ENCODE measurements at places on chromosomes 16 and 17.

DNA sequence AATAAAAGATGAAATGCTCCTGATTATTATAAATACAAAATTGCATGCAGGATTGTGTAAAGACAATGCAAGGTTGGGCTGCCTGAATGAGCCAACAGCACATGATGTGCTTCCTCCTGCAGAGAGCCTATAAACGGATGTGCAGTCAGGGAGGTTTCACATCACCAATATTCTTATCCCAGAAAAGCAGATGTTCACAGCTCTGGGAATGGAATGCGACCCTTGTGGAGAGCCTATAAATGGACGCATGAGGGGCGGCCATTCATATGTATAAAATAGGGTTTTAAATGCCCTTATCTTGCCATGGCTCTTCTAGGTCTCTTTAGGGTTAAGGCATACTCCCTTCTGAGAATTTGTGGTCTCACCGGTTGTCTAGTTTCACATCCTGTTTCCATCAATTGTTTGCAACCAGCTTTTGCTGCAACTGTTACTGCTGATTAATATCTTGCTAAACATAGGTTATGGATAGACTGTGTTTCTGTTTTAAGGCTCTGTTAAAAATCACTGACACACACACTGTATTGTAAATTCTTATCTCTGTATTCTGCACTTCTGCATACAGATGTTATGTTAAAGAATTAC is 31.9 kb downstream of the SLFN11 start:
- DNase-seq: peak; percentile 86

- DNase-seq: no peak
Measured at GRCh38 chr17:78264590-78264989, 33.2 kb downstream of the TMEM235 start.

- no peak for DNase-seq
Measured at GRCh38 chr16:85222155-85222863, 110.0 kb upstream of the CIBAR2 start.

- DNase-seq: no peak
Measured at GRCh38 chr16:68754084-68754792, 17.1 kb downstream of the CDH1 start.

- no peak for DNase-seq
Measured at GRCh38 chr17:65166787-65167186, 29.6 kb downstream of the RGS9 start.

DNA sequence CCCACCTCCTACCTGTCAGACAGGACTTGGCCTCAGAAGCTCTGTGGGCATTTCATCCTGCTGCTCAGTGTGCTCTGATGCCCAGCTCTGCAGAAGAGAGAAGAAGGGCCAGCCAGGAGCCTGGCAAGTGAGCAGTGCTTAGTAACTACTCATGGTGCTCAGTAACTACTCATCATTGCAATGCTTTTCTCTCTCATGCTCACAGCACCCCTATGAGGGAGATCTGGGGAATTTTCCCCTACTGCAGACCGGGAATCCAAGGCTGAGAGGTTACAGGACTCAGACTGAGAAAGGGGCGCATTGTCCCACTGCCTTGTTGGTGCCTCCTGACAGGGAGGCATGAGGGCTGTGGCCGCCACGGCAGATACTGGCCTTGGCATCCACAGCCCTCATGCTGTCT is 261.1 kb downstream of the C16orf95 start:
- DNase-seq: no peak

DNA sequence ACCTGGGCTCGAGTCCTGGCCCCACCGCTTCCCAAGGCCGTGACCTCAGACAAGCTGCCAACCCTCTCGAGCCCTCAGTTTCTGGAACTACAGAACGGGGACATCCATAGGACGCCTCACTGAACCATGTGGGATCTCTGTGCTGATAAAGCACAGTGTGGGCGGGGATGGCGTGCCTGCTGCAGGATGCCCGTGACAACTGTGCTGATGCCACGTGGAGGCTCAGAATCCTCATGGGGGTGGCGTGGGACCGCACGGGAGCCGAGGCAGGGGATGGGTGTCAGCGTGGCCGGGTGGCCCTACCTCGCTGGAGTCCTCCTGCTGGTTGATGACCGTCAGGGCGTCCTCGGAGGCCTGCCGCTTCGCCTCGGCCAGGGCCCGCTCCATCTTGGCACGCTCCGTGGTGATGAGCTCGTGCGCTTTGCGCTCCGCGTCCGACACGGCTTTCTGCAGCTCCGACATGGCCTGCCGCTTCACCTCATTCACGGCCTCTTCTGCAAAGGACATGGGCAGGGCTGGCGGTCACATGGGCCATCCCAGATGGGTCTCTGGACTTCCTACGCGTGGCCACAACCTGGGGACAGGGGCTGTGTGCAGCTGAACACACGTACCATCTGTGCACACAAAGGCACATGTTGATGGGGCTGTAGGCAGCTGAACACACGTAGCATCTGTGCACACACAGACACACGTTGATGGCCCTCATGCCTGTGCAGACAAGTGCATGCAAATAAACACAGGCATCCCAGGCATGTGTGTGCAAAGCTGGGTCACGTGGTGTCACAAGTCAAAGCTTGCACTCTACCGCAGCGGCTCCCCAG is 12.7 kb upstream of the PABPN1L start:
- no peak for DNase-seq

DNA sequence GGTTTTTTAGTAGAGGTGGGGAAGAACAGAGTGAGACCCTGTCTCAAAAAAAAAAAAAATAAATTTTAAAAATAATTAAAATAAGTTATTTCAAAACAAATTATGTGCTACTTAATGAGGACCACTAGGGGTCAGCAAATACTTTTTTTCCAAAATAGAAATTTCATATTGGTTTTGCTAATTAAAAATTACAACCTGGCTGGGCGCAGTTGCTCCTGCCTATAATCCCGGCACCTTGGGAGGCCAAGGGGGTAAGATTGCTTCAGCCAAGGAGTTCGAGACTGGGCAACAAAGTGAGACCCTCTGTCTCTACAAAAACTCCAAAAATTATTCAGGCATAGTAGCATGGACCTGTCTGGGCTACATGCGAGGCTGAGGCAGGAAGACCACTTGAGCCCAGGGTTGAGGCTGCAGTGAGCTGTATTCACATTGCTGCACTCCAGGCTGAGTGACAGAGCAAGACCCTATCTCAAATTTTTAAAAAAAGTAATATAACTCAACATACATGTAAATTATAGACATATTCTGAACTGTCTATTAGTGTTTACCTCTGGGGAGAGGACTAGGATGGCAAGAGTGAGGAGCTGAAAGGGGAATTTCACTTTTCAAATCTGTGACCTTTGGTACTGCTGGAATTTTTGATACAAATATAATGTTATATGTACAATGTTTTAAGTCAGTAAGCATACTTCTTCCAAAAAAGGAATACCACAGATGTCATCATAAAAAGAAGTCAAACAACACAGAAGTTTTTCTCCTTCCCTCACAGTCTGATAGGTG is 8.1 kb downstream of the MEIOB start:
- peak; percentile 61 for DNase-seq

GRCh38 chr17:62898239-62898864 is 67.7 kb upstream of the TANC2 start:
- DNase-seq: no peak

GRCh38 chr16:81996664-81997509 is 14.4 kb downstream of the SDR42E1 start:
- DNase-seq: peak; percentile 44

GRCh38 chr16:11283820-11284248 is 2.7 kb upstream of the PRM1 start:
- DNase-seq: peak; percentile 55

DNA sequence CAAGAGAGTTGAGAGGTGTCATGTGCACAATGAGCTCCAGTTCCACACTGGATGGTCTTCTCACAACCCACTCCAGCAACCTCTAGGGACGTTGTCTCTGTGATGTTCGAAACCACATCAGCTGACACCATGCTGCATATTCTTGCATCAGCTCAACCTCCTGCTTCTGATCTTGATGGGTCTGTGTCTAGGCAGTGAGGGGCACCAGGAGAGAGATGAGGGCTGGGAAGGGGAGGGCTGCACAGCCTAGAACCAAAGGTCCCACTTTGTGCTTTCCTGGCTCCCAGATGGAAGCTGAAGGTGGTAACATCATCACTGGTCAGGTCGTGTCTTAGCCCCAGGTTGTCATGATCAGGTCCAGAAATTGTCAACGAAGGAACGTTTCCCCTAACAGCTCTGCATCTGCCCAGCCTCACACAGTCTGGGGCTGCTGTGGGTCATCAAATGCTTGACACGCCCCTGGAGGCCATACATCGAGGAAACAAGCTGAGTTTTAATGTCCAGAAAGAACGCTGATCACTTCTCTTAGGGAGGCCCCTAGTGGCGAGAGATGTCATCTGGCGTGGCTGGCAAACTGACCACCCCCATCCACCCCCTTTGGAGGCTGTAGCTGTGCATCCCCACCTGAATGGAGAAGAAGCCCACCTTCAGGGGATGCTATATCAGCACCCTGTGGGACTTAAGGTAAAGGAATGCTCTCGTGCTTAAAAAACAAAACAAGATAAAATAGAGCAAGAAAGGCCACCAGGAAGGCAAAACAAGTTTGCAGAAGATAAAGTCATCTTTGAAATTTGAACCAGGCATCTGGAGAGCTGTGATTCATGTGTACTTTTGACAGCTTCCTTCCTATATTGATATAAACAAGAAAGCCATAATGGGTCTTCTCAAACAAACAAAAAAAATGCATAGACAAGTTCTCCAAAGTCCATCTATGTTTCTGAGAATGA is 58.3 kb downstream of the WIPI1 start:
- DNase-seq: peak; percentile 85

- peak; percentile 32 for DNase-seq
Measured at GRCh38 chr17:18157354-18157985, 26.2 kb upstream of the ALKBH5 start.

- DNase-seq: peak; percentile 96
Measured at GRCh38 chr17:29591737-29592608, 959 bp upstream of the ANKRD13B start.

- peak; percentile 40 for DNase-seq
Measured at GRCh38 chr17:42651392-42651791, 7.7 kb upstream of the TUBG2 start.

DNA sequence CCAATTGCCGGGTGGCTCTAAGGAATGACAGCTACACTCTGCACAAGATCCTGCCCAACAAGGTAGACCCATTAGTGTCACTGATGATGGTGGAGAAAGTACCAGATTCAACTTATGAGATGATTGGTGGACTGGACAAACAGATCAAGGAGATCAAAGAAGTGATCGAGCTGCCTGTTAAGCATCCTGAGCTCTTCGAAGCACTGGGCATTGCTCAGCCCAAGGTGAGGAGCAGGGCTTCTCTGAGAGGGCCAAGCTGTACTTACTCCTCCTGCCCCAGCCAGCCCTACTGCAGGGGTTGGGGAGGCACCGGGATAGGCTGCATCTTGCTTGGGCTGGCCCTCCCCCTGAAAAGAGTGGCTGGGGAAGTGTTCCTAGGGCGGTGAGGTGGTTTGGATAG is 2.8 kb upstream of the FTSJ3 start:
- no peak for DNase-seq

DNA sequence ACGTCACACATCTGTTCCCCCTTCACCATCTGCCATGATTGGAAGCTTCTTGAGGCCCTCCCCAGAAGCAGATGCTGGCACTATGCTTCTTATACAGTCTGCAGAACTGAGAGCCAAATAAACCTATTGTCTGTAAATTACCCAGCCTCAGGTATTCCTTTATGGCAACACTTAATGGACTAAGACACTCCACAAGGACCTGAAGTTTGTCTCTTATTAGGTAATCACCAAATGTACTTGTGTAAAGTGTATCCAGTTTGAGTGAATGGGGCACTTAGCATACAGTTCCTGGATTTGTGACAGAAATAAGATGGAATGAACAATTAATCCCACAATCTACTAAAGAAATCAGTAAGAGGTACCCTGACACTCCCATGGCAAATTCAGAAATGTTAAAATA is 105.3 kb downstream of the SLC39A11 start:
- no peak for DNase-seq

DNA sequence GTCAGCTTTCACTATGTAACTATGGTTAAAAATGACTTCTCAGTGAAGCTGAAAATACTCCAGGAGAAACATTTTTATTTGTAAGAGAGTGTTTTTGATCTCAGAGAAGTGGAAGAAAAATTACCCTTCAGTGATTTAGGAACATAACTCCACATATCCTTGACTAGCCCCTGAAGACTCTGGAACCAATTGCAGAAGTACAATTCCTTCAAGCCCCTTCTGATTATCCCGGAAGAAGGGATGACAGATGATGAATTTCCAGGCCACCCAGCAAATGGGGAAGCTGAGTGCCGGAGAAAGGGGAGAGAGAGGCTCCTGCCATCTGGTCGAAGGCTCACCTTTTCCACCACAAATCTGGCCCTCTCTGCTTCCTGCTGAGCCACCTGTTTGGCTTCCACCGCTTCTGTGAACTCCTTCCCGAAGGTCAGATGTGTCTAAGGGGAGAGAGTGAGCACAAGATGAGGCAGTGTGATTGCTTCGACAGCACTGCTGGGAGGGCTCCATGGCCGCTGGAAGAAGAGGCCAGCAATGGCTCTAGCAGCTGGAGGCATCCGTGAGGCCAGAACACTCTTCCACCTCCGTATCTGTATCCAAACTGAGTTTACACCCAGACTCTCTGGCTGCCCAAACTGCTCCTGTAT is 8.1 kb downstream of the PHB1 start:
- no peak for DNase-seq

DNA sequence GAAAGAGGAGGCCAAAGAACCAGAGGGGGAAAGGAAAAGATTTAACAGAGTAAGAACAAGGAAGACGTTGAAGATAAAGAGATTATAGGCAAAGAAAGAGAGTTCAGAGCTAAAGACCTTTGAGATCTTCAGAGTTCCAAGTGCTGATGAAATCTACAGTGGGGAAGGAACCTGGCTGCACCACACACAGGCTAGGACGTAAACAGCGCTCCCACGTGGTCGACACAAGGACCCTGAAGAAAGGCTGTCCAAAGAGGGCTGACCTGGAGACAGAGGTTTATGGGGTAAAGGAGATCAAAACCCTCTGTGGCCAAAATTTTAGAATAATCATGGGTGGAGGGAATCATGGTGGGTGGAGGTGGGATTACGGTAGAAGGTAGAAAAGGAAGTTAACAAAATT is 121.6 kb downstream of the PMP22 start:
- DNase-seq: no peak

DNA sequence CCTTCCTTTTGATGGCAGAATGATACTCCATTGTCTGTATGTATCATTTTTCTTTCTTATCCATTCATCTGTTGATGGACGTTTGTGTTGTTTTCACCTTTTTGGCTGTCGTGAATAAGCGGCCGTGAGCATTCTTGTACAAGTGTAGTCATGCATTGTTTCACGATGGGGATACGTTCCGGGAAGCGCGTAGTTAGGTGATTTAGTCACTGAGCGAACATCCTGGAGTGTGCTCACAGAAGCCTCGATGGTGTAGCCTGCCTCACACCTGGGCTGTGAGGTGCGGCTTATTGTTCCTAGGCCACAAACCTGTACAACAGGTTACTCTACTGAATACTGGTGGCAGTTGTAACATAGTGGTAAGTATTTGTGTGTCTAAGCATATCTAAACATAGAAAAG is 136.5 kb downstream of the CMIP start:
- DNase-seq: no peak

GRCh38 chr17:78725448-78726021 is 56.5 kb downstream of the CYTH1 start:
- no peak for DNase-seq

GRCh38 chr17:38511150-38512108 is 83.2 kb downstream of the ARHGAP23 start:
- DNase-seq: no peak
